Frontal cortex (tissue), 4 donors: ENCODE measurements at places on chromosomes 1 and 21. TPM values are rescaled to one million over a fixed set of nuclear protein-coding genes. Genes with fewer than 3 reads are reported as not detected.

GRCh38 chr1:183675381-183675780, 22.3 kb upstream of the APOBEC4 start:
- DNase-seq, result no peak

PUM1 gene
- total RNA-seq, result 123 TPM

- DNase-seq, result no peak
Observed at GRCh38 chr1:13707164-13707563, 7.2 kb downstream of the PRDM2 start.

LCE1D gene
- total RNA-seq, result not detected

GRCh38 chr1:231630558-231631205, 4.1 kb downstream of the DISC1 start:
- DNase-seq, result no peak

TBX19 gene
- 0.41 TPM for total RNA-seq

GRCh38 chr1:5998051-5998905, 6.1 kb upstream of the NPHP4 start:
- DNase-seq, result no peak

DNA sequence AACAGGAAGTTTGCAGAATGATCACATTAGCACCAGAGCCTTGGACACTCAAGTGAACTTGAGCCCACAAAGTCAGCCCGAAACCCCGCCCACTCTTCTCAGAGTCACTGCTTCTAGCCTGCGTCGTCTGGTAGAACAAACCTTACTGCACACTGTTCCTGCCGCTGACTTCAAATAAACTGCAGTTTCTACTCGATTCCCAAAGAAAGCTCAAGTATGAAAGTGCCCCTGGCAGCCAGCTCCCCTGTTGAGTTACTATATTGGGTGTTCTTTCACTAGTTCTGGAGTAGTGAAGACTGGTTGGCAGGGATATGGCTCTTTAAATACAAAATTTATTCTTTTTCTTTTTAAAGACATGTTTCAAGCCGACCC, 164.7 kb downstream of the GALNT2 start:
- DNase-seq, result no peak

GRCh38 chr1:65904681-65905083, 112.0 kb downstream of the PDE4B start:
- DNase-seq, result no peak

GRCh38 chr21:37605006-37605405, 238.4 kb downstream of the DYRK1A start:
- no peak for DNase-seq

KLF17 gene
- total RNA-seq, result under 0.01 TPM

GRCh38 chr21:36735201-36735515, 36.2 kb downstream of the SIM2 start:
- no peak for DNase-seq
